ENCODE measurements at places on chromosomes 11 and 22.

DNA sequence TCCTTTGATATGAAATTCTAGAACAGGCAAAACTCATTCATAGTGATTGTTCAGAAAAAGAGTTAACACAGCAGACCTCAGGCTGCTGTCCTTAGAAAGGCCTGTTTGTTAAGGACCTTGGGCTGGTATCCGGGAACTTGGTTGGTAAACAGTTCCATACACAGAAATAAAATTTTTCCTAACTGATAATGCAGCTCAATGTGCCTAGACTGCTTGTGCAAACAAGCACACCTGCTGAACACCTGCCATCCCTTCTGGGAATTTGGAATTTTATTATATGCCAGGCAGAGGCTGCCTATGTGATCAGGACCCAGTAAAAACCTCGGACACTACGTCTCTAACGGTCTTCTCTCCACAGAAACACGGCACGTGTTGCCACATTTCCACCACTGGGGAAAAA lies 11.5 kb downstream of the THAP12 start:
- no peak for DNase-seq

DNA sequence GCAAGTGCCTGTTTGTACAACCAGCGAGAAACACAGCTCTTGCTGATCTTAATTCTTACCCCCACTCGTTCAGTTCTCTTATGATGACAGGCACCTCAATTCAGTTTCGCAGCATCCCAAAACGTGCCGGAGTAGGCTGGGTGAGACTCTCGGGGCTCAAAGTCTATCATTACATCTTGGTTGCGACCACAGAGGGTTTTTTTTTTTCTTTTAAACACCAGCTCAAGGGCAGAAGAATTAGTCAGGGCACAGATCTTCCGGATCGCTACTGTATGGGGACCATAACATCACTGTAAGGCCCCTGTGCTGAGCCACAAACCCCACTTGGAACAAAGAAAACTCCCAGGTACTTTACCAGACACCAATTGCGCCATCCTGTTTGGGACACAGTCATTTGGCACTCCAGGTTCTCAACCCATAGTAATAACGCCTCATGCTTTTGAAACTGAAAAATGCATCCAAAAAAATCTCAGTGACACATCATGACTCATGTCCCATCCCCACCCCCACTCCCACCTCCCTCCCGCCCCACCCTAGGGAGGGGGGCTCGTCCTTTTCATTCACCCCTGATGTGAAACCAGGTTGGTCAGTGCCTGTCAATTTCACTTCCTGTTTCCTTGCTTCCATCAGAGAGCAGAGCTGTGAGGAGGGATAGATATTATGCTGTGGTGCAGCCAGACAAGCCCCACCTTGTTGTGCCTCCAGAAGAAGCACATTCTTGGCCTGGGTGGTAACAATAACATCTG lies 41.0 kb upstream of the CD5 start:
- DNase-seq = no peak

DNA sequence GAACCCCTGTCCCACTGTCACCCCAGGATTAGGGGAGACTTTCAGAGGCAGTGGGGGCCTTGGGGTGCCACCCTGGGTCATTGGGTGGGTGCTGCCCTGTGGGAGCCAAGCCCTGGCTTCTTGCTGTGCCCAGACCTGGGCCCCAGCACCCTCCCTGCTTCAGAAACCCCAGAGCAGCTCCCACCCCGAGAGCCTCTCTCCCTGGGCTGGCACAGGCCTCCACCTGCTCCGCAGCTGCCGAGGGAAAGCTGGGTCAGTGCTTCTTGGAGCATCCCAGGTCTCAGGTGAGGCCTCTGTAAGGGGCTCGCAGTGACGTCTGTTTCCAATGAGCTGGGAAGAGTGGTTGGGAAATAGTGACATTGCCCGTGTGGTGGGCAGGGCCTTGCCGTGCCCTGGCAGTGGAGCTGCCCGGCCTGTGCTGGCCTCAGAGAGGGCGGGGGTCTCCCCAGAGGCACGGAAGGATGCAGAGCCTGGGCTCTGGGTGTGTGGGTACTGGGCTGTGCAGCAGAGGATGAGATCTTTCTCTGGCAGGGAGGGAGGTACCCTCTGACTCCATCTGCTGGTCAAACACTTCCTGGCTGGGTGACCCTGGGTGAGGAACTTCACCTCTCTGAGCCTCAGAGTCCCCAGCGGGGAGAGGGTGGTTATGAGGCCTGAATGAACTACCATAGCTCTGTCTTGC lies 23.0 kb downstream of the C22orf23 start:
- no peak for DNase-seq

DNA sequence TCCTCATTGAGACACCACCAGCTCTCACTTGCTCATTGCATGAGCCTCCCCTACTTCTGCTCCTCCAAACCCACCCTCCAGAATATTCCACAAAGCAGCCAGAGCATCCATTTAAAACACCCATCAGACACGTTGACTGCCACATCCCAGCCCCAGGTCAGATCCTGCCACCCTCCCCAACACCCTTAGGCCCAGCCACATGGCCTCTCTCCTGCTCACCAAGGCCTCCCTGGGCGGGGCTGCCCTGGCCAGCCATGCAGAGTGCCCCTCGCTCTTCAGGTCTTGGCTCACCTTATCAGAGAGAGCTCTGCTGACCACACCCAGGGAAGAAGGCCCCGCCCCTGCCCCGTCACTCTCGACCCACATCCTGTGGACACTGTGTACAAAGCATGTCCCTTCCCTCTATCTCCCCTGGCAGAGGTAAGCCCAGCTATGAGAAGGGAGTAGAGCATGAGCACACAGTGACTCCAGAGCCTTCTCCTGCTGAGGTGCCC lies 106.8 kb downstream of the MICAL3 start:
- no peak for DNase-seq

DNA sequence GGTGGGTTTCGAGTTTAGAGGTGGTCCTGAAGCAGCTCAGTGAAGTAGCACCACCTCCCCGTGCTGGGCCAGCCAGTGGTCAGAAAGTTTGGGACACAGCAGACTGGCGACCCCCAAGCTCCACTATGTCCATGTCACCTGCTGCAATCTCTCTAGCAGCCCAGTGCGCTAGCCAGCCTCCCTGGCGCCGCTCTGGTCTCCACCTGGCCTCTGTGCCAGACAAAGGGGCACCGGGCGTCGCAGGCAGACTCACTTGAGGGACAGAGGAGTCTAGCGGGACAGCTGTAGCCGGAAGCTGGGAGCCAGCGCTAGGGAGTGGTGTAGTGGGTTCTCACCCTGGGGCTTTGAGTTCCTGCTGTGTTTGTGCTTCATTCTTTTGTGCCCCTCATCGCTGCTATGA lies 25.5 kb downstream of the MYBPC3 start:
- DNase-seq = peak; percentile 7

DNA sequence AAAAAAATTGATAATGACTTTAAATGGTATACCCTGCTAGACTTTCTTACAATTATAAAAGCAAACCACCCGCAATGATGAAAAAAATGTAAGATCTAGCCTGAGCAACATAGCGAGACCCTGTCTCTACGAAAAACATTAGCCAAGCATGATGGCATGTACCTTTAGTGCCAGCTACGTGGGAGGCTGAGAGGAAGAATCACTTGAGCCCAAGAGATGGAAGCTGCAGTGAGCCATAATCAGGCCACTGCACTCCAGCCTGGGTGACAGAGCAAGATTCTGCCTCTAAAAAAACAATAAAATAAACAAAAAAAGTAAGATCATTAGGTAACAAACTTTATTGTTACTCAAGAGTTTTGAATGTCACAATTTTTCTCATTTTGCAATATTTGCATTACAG lies 39.2 kb downstream of the KMT5B start:
- DNase-seq = no peak

- DNase-seq = no peak
Measured at GRCh38 chr11:64340671-64341335, 799 bp downstream of the CCDC88B start.

DNA sequence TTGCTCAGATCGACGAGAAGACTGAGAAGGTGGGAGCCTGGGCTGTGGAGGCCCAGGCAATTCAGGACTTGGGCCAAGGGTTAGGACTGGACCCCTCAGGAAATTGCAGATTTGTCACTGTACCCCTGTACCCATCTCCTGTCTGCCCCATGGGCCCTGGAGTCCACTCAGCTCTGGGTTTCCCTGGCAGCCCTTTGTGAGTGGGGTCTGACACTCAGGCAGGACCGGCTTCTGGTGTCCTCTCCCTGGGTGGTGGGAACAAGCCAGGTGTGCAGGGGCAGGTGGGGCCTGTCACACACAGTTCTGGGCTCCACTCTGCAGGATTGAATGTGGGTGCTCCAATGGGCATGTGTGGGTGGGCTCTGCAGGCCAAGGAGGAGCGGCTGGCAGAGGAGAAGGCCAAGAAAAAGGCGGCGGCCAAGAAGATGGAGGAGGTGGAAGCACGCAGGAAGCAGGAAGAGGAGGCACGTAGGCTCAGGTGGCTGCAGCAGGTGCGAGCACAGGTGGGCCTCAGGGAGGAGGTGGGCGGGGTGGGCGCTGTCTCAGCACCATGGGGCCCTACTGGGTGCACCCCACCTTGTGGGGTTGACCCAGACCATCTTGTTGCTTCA lies 21.6 kb downstream of the INCENP start:
- no peak for DNase-seq

- peak; percentile 19 for DNase-seq
Measured at GRCh38 chr11:78022397-78023396, at the start of gene KCTD14. Gene KCTD14 (minus strand): TSS chr11:78023276. CDS start chr11:78023249, 27 bp downstream.

- DNase-seq = no peak
Measured at GRCh38 chr22:50171319-50171964, 911 bp downstream of the PANX2 start.

- no peak for DNase-seq
Measured at GRCh38 chr22:22896601-22897000, 9.0 kb downstream of the IGLL5 start.

DNA sequence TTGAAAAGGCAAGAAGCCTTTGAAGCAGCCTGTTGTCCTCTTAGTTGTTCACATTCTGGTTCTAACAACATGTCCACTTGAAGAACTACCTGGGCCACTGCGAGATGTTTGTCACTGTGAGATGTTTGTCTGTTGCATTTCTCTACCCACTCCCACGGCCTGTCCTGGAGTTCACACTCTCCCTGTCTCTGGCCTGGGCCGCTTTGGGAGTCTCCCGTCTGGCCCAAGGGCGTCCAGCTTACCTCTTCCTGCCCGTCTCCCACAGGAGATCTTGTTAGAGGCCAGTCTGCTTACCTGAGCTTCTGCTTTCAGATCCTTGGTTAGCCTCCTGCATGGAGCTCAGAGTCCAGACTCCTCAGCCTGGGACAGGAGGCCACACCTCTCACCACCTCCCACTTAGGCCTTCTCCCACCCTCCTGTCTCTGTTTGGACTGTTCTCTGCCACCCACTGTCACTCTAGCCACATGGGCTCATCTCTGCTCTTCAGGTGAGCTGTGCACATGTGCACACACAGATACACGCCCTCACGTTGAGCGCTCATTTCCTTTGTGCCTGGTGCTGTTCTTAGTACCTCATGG lies 66.0 kb downstream of the TBC1D22A start:
- no peak for DNase-seq

DNA sequence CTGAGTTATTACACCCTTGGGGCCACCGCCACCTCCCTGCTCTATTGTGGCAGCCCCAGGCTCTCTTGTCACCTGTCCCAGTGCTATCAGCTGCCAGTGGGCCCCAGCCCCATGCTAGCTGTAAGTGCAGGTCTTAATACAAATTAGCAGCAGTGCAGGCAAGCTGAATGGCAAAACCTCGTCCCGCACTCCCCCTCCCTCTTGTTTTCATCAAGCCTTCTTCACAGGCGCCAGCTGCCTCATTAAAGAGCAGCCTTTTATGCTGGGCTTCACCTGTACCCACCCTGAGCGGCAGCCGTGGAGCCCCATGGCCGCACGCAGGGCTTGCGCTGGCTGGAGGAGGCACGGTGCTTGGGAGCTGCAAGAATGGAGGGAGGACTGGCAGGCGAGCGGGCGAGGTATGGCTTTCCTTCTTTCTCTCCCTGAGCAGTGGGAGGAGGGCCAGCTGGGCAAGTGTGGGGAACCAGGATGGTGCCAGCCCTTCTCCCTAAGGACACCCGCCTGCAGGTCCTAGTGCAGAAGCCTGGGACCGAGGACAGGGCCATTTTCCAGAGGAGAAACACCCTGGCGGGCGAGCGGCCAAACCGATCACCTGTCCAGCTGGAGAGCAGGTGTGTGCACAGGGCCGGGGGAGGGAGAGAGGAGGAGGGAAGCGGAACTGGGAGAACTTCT lies 70.7 kb downstream of the FLI1 start:
- DNase-seq = peak; percentile 67

GRCh38 chr11:115980337-115981103 lies 476.3 kb upstream of the CADM1 start:
- DNase-seq = no peak

DNA sequence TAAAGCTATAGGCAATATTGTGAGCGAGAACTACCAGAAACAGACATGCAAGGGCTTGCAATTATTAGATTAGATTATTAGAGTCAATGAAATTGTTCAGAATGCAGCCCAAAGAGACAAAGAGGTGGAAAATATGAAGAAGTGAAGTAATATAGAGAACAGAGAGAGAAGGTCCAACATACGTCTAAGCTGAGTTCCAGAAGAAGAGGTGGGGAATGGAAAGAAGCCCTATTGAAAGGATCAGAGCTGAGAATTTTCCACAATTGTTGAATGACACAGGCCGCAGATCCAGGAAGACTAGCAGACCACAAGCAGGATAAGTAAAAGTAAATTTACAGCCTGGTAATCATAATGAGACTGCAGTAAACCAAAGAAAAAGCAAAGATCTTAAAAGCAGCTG lies 93.2 kb downstream of the EXT2 start:
- DNase-seq = no peak

DNA sequence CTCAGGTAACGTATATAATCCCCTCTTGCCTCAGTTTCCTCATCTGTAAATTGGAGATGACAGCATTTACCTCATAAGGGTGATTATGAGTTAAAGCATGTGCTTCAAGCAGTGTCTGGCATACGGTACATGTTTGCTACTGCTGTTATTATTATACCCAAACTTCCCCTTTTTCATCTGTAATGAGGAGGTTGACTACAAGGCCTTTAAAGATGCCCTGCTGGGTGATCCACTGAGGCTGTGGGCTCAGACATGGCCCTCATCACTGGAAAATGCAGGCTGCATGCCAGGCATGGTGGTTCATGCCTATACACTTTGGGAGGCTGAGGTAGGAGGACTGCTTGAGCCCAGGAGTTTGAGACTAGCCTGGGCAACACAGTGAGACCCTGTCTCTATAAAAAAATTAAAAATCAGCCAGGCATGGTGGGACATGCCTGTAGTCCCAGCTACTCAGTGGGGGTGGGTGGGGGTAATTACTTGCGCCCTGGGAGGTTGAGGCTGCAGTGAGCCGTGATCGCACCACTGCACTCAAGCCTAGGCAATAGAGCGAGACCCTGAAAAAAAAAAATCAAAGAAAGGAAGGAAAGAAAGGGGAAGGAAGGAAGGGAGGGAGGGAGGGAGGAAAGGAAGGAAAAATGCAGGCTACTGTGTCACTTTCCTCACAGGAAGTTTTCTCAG lies 4.3 kb downstream of the PIK3IP1 start:
- no peak for DNase-seq

DNA sequence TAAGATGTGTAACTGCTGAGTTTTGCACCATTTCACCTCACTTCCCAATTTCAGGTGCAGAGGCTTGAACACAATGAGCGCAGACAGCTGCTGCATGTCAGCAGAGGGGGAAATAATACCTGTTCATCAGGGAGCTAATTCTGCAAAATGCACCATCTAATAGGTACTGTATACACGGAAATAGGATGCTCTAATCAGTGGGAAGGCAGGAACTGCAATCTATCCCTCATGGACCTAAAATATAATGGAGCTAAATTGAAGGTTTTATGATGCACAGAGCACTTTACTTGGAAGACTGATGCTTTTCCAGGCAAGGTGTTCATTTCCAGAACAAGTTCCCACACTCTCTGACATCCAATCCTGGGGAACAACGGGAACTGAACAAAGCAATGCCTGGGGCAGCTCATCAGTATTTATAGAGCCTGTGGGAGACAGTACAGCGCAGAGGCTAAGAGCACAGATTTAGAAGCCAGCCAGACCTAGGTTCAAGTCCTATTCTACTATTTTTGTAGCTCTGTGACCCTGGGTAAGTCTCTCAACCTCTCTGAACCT lies 78.5 kb downstream of the TENM4 start:
- DNase-seq = no peak
